Stimulated activated CD4-positive, alpha-beta T cell treated with anti-CD3 and anti-CD28 coated beads, Interleukin-1b, Interleukin-23, amount 100 ng/mL, for 1 hour (primary cell): ENCODE measurements at places on chromosomes 5 and 9.

GRCh38 chr5:54295651-54296276 is 14.6 kb downstream of the ARL15 start:
- no peak for DNase-seq

DNA sequence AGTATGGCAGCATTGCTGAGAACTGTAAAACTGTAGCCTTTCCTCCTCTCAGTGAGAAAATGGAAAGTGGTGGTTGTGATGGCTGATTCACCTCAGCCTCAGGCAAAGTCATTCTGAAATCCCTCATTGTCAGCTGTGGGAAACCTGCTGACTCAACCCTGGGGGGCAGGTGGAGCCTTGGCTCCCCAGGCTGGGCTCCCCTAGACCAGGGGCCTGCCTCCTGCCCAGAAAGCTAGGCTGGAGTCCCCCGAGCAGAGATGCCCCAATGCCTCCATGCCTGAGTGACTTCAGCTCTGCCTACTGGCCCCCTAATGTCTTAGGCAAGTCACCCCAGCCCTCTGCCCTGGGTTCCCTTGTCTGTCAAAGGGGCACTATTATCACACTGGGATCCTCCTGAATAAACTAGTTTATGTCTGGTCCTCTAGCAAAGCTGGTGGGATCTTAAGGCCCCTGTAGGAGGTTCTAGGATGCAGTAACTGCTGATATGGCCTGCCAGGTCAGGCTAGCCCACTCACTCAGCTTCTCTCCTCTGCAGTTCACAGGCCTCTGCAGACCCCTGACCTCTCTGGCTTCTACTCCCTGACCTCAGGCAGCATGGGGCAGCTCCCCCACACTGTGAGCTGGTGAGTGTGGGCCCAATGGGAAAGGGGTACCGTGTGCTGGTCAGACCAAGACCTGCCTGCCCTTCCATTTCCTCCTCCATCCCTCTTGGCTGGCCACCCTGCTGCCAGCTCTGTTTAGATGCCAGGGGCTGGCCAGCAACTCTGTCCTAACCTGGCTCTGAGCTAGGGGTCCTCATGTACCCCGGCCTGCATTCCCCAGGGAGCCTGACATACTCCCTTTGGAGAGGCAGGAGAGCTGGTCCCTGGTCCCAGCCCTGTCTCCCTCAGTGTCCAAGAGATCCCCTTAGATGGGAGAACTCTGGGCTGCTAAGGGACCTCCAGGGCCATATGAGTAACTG is 24.2 kb downstream of the TCF7 start:
- DNase-seq, result peak; percentile 42

GRCh38 chr5:15936505-15937245 is 242.9 kb downstream of the MARCHF11 start:
- DNase-seq, result no peak

GRCh38 chr5:67799732-67800234 is 415.8 kb upstream of the PIK3R1 start:
- no peak for DNase-seq
